ENCODE measurements at places on chromosomes 4 and X. TPM values are rescaled to one million over a fixed set of nuclear protein-coding genes. Genes with fewer than 3 reads are reported as not detected.

The PITX2 gene
- 32.6 TPM for polyA plus RNA-seq

The TRIM2 gene
- polyA plus RNA-seq, result 18.7 TPM

The CD40LG gene
- not detected for polyA plus RNA-seq

The GAGE12F gene
- polyA plus RNA-seq, result not detected

The ACE2 gene
- polyA plus RNA-seq, result not detected

The PTPN13 gene
- polyA plus RNA-seq, result 6.0 TPM

The CITED1 gene
- 13.1 TPM for polyA plus RNA-seq

The OTUD6A gene
- polyA plus RNA-seq, result not detected

The IRS4 gene
- not detected for polyA plus RNA-seq

The RIPPLY1 gene
- polyA plus RNA-seq, result not detected

The PGRMC1 gene
- polyA plus RNA-seq, result 75.5 TPM

The TSPAN7 gene
- 130 TPM for polyA plus RNA-seq

The GPR119 gene
- not detected for polyA plus RNA-seq

The SHISA3 gene
- 7.2 TPM for polyA plus RNA-seq

The GYPA gene
- 4.3 TPM for polyA plus RNA-seq

The MID1 gene
- polyA plus RNA-seq, result 16.4 TPM

The SHOX gene
- 3.0 TPM for polyA plus RNA-seq

The TEX13C gene
- not detected for polyA plus RNA-seq

The MAOB gene
- polyA plus RNA-seq, result 0.35 TPM

The FREM3 gene
- 0.49 TPM for polyA plus RNA-seq

The SPANXC gene
- not detected for polyA plus RNA-seq

The MAGEB2 gene
- not detected for polyA plus RNA-seq

The PHOX2B gene
- polyA plus RNA-seq, result not detected

The CSAG2 gene
- not detected for polyA plus RNA-seq

The ELOVL6 gene
- 7.4 TPM for polyA plus RNA-seq

The USP26 gene
- not detected for polyA plus RNA-seq

The ETDB gene
- polyA plus RNA-seq, result not detected

The SLITRK2 gene
- 0.49 TPM for polyA plus RNA-seq

The UGT2B10 gene
- polyA plus RNA-seq, result not detected

The ADH7 gene
- not detected for polyA plus RNA-seq

The RENBP gene
- polyA plus RNA-seq, result 5.1 TPM

The IL15 gene
- polyA plus RNA-seq, result 7.0 TPM

The MAEA gene
- polyA plus RNA-seq, result 40.3 TPM

The MORC4 gene
- 35.6 TPM for polyA plus RNA-seq

The HSFX4 gene
- 0.36 TPM for polyA plus RNA-seq

The RAI2 gene
- 9.7 TPM for polyA plus RNA-seq

Data from hindlimb muscle (tissue), 1 donor.